ENCODE measurements at places on chromosomes 7 and 10.
A peak's percentile ranks its signal among the peaks of the same experiment; 100 is the strongest.

GRCh38 chr10:1010703-1011102 is 15.0 kb downstream of the IDI2 start:
- no peak for DNase-seq

GRCh38 chr7:43636093-43636492 is 53.2 kb downstream of the STK17A start:
- DNase-seq, result peak; percentile 51

DNA sequence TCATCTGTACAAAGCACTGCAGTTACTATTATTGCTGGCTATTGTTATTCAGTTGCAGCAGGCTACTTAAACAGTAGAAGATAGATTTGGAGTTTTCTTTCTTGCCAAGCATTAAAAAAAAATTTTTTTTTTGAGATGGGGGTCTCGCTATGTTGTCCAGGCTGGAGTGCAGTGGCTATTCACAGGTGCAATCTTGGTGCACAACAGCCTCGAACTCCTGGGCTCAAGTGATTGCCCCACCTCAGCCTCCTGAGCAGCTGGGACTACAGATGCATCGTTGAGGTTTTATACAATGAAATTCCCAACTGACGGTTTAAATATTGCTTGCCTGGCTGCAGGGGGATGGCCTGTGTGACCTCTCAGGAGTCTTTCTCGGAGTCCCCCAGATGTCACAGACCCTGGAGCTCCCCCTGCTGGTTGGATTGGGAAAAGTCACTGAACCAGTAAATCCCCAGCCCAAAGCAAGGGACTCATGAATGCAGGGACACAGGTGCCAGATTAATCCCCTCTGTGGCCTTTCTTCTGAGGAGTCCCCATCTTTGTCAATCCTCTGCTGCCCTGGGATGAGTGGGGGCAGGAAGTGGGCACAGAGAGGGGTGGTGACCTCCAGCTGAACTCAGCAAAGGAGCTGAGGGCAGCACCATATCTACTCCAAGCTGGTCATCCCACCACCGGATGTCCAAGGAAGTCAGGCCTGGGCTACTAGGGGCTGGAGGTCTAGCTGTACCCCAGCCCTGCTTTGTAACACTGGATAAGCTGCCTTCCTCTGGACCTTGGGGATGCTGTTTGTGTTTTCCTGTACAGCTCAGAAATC is 149.6 kb downstream of the C10orf105 start:
- peak; percentile 14 for DNase-seq

GRCh38 chr10:122173766-122174435 is 97.2 kb upstream of the BTBD16 start:
- DNase-seq, result no peak

DNA sequence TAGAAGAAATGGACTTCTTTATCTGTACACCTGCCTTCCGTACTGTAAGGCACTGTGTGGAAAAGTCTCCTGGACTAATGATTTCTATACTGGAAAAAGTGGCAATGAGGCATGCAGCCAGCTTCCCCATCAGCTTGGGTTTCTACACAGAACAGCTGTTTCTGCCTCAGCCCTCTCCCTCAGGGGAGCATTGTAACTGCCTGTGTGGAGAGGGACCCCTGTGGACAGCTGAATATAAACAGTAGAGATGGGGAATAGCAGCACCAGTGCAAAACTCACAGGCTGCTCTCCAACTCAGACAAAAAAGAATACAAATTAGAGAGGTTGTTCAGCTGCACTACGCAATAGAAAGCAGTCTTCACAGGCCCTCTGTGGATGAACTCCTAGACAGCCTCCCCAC is 451.3 kb upstream of the MBL2 start:
- no peak for DNase-seq

GRCh38 chr10:68153473-68154210 is 44.4 kb downstream of the MYPN start:
- peak; percentile 22 for DNase-seq

DNA sequence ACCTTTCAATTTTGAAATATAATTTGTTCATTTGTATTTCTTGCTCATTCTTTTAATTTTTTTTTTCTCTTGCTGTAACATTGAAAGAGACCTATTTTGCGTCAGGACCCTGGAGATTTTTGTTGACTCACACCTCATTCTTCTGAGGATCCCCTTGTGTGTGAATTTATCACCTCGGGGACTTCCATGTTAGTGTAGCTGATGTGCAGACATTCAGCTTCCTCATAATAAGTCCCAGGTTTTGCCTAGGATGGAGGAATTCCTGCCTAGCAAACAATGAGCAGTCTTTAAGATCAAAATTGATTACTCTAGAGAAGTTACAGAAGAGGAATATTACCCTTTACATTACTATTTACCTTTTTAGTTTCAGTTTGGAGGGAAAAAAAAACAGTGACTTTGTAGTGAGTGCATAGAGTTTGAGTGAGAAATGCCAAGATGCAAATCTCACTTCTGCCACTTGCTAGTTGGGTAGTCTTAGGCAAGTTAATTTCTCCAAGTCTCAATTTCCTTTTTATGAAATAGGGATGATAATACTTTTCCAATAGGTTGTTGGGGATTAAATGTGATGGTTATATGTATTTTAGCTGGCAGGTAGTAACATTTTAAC is 14.3 kb downstream of the TES start:
- no peak for DNase-seq

DNA sequence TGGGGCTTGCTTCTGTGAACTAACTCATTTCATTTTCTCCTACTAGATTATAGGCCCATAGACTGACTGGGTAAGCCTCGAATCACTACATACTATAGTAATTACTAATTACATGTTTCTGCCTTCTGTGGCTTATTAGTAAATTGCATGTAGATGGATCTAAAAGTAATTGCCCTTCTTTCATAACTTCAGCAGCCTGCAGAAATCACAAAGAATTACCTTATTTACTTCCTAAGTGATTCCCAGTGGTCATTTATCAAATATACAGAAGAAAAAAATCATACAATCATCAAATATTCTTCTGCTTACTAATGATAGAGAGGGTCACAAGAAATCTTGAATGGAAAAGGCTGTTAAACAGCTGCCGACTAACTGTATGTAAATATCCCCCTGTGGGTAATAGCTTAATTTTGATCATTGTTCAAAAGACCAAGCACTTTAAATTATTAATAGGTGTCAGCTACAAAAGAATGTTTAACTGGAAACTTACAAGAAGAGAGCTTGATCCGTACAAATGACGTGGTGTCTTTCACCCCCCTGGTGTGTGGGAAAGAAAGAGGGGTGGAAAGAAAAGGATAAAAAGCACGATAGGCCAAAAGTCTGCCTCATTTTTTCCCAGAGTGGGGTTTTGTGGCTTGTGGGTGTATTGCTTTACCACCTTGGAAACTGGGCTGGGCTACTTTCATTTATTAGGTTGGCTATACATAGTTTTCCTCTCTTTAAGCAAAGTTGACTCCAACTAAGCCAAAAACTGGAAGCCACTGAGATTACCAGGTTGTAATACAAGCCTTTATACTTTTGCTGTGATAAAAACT is 361.8 kb upstream of the ZMIZ1 start:
- DNase-seq, result no peak

- DNase-seq, result no peak
Observed at GRCh38 chr10:80197972-80198916, 7.1 kb downstream of the ANXA11 start.

DNA sequence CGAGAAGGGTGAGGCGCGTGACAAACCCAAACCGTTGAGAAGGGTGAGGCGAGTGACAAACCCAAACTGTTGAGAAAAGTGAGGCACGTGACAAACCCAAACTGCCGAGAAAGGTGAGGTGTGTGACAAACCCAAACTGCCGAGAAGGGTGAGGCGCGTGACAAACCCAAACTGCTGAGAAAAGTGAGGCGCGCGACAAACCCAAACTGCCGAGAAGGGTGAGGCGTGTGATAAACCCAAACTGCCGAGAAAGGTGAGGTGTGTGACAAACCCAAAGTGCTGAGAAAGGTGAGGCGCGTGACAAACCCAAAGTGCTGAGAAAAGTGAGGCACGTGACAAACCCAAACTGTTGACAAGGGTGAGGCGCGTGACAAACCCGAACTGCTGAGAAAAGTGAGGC is 25.0 kb downstream of the ESYT2 start:
- no peak for DNase-seq

DNA sequence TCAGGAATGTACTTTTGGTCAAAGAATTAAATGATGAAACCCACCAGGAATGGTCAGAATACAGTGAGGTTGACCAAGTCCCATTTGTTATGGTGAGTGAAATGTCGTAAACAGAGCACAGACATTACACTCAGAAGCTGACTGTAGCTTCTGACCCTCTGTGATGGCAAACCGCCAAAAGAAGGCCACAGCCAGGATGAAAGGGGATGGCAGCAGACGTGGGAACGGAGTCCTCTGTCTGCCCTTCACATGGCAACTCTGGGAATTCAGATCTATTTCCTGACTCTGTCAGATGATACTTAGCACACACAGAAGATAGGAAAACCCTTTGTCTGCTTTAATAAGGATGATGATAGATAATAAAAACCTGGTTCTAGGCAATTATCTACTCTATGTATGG is 757.1 kb downstream of the SORCS3 start:
- no peak for DNase-seq

- no peak for DNase-seq
Observed at GRCh38 chr7:149060156-149060555, 30.4 kb downstream of the ZNF786 start.

GRCh38 chr7:12493863-12494686 is 76.4 kb upstream of the SCIN start:
- no peak for DNase-seq

- no peak for DNase-seq
Observed at GRCh38 chr10:26832960-26833359, 27.8 kb downstream of the ABI1 start.

- DNase-seq, result peak; percentile 40
Observed at GRCh38 chr7:155533827-155534690, 12.3 kb downstream of the CNPY1 start.

GRCh38 chr7:1872191-1873069 is 202.4 kb downstream of the ELFN1 start:
- no peak for DNase-seq

DNA sequence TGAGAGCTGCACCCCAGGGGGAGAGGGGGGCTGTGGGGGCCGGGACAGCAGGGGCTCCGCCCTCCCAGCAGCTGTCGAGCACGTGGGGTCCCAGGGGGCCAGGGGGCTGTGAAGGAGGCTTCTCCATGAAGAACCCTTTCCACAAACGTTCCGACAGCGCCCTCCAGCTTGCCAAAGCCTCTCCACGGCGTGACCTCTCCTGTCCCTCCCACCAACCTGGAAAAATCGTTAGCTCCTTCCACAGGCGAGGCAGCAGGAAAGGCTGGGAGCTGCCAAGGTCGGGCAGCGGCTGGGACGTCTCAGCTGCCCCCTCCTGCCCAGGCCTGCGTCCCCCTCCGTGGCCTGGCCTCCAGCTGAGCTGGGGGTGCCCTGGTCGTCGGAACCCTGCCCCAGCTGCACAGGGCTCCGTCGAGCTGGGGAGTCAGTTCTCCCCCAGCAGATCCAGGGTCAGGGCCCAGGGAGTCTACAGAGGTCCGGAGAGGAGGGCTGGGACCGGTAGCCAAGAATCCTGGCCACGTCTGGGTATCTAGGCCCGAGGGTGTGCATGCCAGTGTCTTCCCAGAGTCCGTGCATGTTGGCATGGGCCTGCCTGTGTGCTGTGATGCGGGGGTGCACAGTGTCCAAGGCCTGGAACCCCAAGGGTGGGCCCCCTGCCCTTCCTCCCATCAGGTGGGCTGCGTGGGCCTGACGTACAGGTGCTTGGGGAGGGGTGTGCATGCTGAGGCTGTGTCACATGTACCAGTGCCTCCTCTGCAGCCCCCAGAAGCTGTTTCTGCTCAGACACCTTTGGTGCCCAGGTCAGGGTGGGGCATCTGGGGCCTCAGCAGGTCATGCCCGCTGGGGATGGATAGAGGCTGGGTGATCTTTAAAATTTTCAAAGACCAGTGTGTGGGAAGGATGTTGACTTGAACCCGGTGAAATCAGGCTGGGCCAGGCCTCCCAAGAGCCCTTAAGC is 66.5 kb downstream of the UNCX start:
- no peak for DNase-seq

DNA sequence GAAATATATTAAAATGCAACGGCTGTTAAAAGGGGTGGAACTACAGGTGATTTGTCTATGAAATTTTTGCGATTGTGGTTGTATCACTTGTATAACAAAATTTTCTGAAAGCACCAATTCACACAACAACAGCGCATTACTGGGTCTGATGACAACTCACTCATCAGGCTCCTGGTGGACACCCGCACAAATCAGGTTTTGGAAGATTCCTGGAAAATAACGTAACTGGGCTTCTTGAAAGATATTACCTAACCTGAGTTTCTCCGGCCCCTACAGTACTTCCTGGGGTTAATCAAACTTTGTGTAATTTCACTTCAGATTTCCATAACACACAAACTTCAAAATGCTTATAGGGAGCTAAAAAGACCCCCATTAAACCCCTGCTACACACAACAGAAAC is 7.6 kb downstream of the SNX8 start:
- no peak for DNase-seq

GRCh38 chr10:34850558-34850957 is 35.5 kb upstream of the PARD3 start:
- DNase-seq, result no peak

DNA sequence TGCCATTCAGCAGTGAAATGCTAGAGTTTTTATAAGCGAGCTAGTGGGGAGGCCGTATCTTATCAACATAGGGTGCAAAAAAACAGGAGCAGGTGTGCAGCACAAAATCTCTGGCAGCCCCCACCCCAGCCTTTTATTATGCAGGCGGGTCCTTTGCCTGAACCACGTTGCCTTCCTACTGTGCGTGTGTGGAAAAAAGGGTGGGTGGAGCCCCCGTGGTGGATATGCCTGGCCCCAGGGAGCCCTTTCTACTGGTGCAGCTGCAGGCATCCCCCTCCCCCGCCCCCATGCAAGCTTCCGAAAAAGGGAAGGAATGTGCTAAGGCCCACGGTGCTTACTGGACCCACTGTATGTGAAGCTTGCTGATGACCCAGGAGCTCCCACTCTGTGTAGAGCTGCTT is 175.9 kb downstream of the USP6NL start:
- DNase-seq, result no peak

GRCh38 chr10:17219024-17219423 is 9.0 kb upstream of the VIM start:
- DNase-seq, result peak; percentile 14

- DNase-seq, result no peak
Observed at GRCh38 chr10:29174389-29174788, 114.5 kb upstream of the LYZL1 start.

DNA sequence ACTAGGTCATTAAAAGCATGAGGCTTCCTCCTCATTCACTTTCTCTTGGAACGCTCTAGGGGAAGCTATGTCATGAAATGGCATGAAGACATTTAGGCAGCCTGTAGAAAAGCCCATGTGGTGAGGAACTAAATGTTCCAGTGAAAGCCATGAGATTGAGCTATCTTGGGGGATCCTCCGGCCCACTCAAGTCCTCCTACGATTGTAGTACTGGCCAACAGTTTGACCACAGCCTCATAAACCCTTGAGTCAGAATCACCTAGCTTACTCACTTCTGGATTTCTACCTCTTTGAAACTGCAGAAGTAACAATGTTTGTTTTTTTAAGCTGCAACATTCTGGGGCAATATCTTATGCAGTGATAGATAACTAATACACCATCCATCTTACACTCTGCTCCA is 605.1 kb downstream of the SORCS1 start:
- no peak for DNase-seq

GRCh38 chr10:93218386-93218785 is 144.7 kb downstream of the CYP26A1 start:
- no peak for DNase-seq
